Mesenchymal stem cell (in vitro differentiated cells and primary cell): ENCODE measurements at places on chromosomes 11 and 22.

GRCh38 chr11:131897956-131898355, 527.5 kb downstream of the NTM start:
- H3K4me3 ChIP-seq, result no peak overlapping the region
- H3K27ac ChIP-seq, result peak overlapping the region; percentile 61
- H3K36me3 ChIP-seq, result no peaks in the 10 kb centered on the region
- DNase-seq, result peak; percentile 67
- H3K27me3 ChIP-seq, result no peaks in the 10 kb centered on the region

GRCh38 chr22:50576070-50576469, 2.2 kb downstream of the CPT1B start:
- H3K4me1 ChIP-seq, result peaks cover 10% of the 10 kb centered on the region
- peak; percentile 32 for DNase-seq
- H3K27me3 ChIP-seq, result peaks cover 14% of the 10 kb centered on the region
- no peak overlapping the region for H3K4me3 ChIP-seq
- no peak overlapping the region for H3K27ac ChIP-seq
- H3K36me3 ChIP-seq, result peaks cover 10% of the 10 kb centered on the region

DNA sequence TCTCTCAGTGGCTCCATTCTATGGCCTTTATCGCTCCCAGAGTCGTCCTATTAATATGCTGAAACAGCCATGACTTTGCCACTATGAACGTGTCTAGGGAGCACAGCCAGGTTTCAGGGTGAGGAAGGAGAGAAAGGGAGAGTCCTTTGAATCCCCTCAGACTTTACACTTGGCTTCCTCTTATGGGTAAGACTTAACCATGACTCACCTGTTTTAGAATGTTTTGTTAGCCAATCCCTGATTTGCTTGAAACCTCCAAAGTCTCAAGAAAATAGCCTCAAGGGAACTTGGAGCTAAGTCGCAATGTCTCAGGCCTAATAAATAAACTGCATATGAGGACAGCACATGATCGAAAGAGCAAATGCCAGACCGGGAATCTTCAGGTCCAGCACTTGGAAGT, 131.2 kb upstream of the RCN1 start:
- no peak for DNase-seq
- H3K4me1 ChIP-seq, result no peaks in the 10 kb centered on the region
- H3K27ac ChIP-seq, result no peak overlapping the region
- H3K4me3 ChIP-seq, result no peak overlapping the region

DNA sequence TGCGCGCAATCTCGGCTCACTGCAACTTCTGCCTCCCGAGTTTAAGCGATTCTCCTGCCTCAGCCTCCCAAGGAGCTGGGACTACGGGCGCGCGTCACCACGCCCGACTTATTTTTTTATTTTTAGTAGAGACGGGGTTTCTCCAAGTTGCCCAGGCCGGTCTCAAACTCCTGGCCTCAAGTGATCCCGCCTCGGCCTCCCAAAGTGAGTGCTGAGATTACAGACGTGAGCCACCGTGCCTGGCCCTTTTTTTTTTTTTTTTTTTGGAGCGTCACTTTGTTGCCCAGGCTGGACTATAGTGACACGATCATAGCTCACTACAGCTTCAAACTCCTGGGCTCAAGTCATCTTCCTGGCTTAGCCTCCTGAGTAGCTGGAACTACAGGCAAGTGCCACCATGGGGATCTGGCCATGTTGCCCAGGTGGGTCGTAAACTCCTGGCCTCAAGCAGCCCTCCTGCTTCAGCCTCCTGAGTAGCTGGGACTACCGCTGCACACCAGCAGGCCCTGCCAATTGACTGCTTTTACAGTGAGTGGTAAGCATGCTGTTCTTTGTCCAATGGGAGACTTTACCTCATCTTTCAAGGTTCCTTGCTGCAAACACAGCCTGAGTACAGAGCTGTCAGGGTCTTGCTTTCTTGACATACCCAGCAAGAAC, 600 bp upstream of the CENPM start:
- H3K4me1 ChIP-seq, result peaks cover 21% of the 10 kb centered on the region
- H3K4me3 ChIP-seq, result peak overlapping the region; percentile 95
- H3K27ac ChIP-seq, result no peak overlapping the region
- peaks cover 4% of the 10 kb centered on the region for H3K36me3 ChIP-seq
- H3K27me3 ChIP-seq, result no peaks in the 10 kb centered on the region
- no peak for DNase-seq

GRCh38 chr11:18757811-18758210, 31.8 kb upstream of the IGSF22 start:
- no peaks in the 10 kb centered on the region for H3K36me3 ChIP-seq
- H3K27me3 ChIP-seq, result no peaks in the 10 kb centered on the region
- no peak overlapping the region for H3K4me3 ChIP-seq
